ENCODE measurements at places on chromosomes 16 and 17.

- no peak for DNase-seq
These were observed 10.9 kb upstream of the GINS2 start for GRCh38 chr16:85699628-85700027.

- peak; percentile 81 for DNase-seq
These were observed 3.7 kb downstream of the BAHCC1 start for GRCh38 chr17:81398832-81399411.

DNA sequence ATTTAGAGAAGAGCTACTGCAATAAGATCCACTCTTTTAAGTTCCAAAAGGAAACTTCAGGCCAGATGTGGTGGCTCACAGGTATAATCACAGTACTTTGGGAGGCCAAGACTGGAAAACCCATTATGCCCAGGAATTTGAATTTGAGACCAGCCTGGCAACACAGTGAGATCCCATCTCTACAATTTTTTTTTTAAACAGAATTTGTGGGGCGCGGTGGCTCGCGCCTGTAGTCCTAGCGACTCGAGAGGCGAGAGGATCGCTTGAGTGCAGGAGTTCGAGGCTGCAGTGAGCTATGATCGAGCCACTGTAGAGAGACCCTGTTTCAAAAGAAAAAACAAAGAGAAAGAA, 793 bp downstream of the COG7 start:
- DNase-seq, result no peak

DNA sequence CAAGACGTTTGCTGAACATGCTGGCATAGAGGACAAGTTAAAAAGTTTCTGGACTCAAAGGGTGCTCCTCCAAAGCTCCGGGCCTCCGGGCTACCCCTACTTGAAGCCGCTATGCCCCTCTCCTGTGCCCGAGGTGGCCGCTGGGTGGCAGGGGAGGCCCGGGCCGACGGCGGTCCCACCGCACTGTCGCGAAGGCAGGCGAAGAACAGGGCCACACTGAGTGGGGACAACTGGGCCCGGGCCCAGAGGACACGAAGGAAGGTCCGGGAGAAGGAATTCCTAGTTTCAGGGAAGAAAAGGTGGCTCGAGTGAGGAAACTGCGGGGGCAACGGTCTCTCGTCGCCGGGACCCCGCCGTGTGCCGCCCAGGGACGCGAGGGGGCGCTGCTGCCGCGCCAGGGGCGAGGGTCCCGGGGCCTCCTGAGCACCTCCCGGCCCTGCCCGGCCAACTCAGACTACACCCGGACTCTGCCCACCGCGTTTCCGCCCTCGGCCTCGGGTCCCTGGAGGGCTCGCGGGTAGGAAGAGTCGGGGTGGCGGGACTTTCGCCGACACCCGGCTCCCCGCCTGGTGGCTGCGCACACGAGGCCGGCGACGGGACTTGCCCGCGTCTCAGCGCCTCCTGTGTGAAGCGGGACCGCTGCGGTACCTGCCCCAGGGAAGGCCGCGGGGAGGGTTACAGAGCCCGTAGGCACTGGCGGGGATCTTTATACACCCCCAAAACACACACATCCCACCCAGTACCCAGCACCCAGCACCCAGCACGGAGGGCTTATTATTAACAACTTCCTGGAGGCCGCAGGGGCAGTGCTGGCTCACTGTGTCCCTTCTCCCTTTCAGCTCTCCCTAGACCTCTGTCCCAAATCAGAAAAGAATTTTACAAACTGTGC, 772 bp upstream of the CHCT1 start:
- DNase-seq, result peak; percentile 97

- DNase-seq, result no peak
These were observed 770 bp upstream of the MYH3 start for GRCh38 chr17:10657879-10658278.

DNA sequence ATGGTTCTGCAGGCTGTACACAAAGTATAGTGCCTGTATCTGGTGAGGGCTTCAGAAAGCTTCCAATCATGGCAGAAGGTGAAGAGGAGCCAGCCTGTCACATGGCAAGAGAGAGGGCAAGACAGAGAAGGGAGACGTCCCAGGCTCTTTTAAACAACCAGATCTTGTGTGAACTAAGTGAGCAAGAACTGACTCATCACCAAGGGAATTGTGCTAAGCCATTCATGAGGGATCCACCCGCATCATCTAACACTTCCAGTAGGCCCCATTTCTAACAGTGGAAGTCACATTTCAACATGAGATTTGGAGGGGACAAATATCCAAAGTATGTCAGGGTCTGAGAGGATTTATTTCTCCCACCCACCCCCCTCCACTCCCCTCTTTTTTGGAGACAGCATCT, 56.2 kb upstream of the ELAC2 start:
- no peak for DNase-seq

DNA sequence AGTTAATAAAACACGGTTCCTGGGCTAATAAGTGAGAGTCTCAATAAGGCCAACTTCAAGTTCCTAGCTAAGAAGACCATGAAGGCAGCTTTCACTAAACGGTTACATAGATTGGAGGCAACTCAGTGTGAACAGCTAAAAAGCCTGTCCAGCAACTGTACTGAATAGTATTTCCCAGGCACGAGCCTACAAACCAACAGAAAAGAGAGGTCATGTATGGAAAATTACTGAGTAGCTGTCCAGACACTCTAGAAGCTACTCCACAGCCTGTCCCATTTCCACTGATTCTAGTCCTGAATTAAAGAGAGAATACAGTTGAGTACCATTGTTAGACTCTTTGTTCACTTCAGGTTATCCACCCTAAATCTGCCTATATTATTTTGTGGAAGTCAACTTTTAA, 36.5 kb upstream of the C17orf78 start:
- no peak for DNase-seq

DNA sequence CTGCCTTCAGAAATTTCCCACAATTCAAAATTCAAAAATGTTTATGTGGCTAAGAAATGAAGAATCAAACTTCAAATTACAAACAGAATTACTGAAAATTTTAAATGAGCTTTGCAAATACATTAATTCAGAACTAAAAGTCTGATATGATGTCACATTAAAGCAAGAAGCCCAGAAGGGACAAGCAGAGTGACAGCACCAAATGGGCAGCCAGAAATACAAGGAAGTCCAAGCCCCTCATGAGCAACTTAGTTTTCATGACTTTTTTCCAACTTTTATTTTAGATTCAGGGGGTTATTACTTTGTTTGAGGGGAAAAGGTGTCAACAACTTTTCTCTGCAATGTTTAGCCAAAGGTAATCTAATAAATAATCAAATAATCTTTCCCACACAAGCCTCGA, 21.5 kb downstream of the UBE2G1 start:
- no peak for DNase-seq

GRCh38 chr17:72710834-72711233, 381.7 kb downstream of the SLC39A11 start:
- no peak for DNase-seq

GRCh38 chr17:75346906-75347305, 57.7 kb upstream of the SLC25A19 start:
- DNase-seq, result peak; percentile 24

DNA sequence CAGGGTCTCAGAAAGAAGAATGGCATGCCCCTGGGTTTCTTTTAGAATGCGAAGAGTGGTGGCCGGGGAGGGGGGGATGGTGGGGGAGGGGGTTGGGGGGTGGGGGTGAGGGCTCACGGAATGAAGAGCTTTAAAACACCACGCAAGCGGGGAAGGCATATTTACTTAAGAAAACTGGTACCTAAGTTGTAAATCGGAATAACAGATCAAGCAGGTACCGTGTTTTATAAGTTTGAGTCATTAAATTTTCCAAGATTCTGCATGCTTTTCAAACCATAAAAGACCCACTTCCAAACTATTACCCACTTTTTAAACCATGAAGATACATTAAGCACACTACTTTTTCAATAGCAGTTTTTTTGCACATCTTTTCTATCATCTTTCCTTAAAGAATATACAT, 130.2 kb downstream of the STX8 start:
- DNase-seq, result no peak

DNA sequence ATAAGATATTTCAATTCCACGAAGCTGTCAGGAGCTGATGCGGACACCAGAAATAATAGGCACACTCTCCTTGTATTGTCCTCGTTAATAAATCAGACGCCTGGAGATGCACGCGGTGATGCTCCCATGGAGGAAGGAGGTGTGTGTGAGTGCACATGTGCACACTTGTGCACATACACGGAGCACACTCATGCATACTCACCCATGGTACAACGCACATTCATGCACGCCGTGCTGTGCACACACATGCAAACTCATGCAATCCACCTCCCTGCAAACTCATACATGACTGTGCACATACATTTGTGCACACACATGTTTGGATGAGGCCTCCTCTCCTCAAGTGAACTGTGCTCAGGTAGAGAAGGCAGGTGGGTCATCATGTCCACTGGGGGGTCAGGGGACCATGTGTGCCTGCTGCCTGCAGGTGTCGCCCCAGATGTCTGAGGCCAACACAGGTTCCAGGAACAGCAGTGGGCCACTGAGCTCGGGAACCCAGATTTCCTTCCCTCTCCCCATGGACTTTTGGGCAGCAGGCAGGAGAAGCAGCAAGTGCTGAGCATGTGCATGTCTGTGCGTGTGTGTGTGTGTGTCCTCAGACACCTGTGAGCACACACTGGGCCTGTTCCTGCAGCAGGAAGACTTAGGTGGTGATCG, 165.3 kb downstream of the SDK2 start:
- no peak for DNase-seq

DNA sequence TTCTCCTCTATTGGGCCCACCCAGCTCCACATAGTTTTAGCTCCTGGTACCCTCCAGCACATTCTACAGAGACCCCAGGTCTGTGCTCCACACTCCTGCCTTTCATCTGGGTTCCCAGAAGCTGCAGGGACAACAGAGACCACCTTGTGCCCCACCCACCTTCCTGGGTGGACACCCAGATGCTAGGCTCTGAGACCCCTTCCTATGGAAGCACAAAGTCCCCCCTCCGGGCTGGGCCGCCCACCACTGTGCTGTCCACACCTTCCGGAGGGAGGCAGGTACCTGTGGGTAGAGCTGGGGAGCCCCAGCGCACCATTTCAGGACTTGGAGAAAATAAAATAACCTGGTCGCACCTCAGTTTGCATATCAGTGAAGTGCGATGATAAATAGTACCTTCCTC, 224.9 kb upstream of the FOXF1 start:
- DNase-seq, result no peak

GRCh38 chr16:52825892-52826291, 226.8 kb downstream of the CHD9NB start:
- no peak for DNase-seq

DNA sequence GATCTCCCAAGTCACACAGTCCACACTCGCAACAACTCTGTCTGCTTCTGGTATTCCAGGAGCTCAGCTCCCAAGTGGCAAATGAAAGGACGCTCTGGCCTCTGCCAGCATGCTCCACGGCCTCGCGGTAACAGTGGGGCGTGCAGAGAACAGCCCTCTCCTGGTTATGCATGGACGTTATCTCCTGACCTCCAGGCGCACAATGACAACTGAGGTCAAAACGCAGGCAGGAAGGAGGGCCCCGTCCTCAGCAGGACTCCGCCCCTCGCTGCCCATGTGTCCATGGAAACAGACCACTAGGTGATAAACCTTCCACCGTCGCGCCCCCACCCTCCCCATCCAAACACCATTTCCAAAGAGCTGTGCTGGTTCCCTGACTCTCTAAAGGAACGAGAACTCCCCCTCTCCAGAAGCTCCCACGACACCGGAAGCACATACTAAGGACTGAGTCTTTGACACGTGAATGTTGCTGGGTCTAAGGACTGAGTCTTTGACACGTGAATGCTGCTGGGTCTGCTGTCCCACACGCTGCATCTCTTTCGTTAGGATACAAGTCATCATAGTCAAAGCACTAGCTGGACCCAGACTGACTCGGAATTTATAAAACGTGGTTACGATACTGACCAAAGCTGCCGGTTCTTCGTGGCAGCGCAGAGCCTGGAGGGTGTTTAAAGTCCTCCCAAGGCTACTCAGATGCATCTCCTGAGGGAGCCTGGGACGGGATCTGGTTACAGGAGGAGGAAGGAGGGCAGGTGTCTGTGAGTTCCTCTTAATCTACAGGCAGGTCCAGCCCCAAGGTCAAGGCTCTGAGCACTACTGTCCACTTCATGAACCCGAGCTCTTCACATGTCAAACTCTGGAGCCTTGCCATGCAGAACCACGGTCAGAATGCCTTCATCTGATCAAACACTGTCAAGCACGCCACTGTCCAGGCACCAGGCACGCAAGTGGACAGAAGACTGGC, 43.9 kb downstream of the KLHDC4 start:
- no peak for DNase-seq

- DNase-seq, result peak; percentile 46
These were observed 9.7 kb downstream of the NXN start for GRCh38 chr17:969811-970355.

DNA sequence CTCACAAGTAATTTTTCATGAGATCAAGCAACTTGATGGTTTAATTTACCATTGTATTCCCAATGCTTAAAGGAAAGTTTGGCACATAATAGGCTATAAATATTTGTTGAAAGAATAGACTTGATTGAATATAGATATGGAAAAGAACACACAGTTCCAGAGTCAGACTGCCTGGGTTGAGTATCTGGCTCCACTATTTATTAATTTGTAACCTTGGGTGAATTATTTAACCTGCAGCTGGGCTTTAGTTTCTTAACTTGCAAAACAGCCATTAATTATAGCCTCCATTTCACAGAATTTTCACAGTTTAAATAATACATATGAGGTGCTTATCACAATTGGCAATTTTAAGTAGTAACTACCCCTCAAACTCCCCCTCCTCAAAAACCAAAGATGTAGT, 73.6 kb downstream of the NCOR1 start:
- no peak for DNase-seq

GRCh38 chr16:79698341-79698753, 97.8 kb upstream of the MAF start:
- DNase-seq, result no peak

GRCh38 chr16:83746611-83747010, 61.2 kb upstream of the HSBP1 start:
- no peak for DNase-seq

DNA sequence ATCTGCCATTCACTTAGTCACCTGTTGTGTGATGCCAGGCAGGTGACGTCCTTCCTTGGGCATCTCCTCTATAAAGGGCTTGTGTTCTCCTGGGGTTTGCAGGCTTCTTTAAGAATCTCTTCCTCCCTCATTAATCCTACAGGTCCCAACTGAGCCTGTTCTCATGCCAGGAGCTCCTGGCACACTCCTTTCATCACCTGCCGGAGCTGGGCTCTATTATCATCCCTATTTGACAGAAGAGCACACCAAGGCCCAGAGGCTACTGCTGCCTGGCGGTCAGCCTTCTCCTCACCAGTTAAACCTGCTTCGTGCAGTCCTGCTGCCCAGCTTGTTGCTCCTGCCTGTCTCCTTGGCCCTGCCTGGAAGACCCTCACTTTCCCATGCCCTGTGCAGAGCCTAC, 51.2 kb downstream of the RAI1 start:
- DNase-seq, result no peak

- DNase-seq, result no peak
These were observed 54.8 kb downstream of the PSMD12 start for GRCh38 chr17:67311575-67311974.

DNA sequence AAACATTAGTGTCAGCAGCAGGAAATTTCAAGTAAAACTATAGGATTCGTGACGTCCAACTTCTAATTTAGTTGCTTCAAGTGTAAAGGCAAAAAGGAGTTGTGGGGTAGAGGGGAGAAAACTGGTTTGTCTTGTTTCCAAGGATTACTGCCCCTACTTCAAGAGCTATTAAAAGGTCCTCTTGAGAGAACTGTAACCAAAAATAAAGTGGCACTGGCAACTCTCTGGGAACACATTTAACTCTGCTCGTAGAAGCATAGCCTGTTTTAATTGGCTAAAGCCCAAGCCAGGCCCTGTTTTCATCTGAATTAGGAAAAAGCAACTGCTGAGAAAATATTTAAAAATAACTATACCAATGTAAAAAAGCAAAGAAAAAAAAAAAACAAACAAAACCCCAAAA, 51.8 kb upstream of the AKAP1 start:
- DNase-seq, result no peak

All from right kidney (tissue), 9 donors.